Posterior vena cava (tissue), 2 donors: ENCODE measurements at places on chromosomes 7 and 10.

GRCh38 chr7:12635830-12636229, 51.6 kb upstream of the ARL4A start:
- no peak for DNase-seq

DNA sequence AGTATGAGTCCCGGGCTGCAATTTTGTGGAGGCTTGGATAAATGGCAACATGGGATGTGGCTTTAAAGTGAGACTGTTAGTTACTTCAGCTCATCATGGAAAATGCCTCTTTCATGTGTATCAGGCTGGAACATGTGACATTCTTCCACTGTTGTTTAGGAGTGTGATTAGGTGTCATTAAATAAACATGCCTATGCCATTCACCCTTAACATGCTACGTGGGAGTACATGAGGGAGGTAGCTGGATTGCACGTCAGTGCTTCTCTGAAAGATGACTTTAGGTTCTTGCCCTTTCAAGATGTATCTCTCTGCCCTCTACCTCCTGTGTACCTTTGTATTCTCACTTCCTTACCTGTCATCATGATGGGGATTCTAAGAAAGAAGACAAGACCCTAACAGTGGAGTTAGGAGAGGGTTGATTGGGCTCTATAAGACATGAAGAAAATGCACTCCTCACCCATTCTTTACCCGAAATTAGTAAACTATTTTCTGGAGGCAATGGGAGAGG, 8.9 kb downstream of the AKR1E2 start:
- DNase-seq = no peak

DNA sequence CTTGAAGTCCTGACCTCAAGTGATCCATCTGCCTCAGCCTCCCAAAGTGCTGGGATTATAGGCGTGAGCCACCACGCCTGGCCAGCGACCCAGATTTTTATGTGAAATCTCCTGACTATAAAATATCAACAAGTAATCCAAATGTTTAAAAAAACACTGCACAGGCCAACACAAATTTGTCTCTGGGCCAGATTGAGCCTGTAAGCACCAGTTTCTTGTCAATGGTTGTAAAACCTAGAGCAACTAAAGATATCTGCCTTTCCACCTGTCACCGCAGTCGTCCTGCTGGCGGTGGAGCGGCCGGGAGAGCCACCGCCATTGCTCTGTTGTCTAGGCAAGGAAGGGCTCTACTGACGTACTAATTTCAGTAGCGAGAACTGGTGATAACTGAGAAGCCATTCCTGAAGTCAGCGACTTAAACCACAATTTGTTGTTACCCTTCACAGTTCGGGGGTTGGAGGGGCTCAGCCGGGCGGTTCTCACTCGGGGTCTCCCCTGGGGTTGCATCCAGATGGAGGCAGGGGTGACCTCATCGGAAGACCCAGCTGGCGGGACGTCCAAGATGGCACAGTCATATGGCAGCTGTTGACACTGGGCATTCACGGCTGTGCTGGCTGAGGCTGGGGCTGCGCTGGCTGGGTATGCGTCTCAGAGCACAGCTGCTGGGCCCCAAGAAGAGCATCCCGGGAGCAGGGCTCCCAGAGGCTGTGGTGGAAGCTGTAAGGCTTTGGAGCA, 55.2 kb upstream of the PDGFA start:
- DNase-seq = no peak

GRCh38 chr7:120714945-120715344, 143.0 kb downstream of the TSPAN12 start:
- DNase-seq = no peak

DNA sequence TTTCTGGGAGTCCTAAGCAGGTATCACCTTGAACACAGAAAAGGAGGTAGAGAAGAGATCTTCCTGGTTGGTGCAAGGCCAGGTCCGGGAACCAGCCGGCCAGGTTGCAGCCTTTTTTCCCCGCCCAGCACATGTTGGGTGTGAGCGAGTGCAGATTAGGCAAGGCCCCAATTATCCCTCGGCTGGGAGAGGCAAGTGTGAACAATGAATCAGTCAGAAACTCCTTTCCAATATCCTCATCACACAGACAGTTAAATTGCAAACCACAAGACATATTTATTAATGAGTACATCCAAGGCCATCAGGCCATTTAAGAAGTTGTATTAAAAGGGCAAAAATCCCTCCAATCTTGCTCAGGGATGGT, 115.0 kb upstream of the AFAP1L2 start:
- DNase-seq = no peak

- no peak for DNase-seq
Measured at GRCh38 chr7:13603661-13604060, 385.8 kb downstream of the ETV1 start.

- no peak for DNase-seq
Measured at GRCh38 chr7:16668978-16669377, 23.0 kb downstream of the BZW2 start.

DNA sequence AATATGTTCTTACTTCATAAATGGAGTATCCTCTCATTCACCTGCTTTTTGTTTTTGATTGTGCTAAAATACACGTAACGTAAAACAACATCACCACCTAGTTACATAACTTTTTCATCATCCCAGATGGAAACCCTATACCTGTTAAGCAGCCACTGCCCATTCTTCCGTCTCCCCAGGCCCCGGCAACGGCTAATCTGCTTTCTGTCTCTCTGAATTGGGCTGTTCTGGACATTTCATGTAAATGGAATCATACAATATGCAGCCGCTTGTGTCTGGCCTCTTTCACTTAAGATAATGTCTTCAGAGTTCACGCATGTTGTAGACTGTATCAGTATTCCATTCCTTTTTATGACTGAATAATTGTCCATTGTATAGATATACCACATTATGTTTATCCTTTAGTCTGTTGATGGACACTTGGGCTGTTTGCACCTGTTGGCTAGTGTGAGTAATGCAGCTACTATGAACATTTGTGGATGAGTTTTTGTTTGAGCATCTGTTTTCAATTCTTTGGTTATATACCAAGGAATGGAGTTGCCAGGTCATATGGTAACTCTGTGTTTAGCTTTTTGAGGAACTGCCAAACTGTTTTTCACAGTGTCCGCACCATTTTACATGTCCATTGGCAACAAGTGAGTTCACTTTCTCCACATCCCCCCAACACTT, 14.1 kb upstream of the SUN1 start:
- peak; percentile 15 for DNase-seq

- no peak for DNase-seq
Measured at GRCh38 chr7:2128601-2129322, 104.0 kb downstream of the MAD1L1 start.

DNA sequence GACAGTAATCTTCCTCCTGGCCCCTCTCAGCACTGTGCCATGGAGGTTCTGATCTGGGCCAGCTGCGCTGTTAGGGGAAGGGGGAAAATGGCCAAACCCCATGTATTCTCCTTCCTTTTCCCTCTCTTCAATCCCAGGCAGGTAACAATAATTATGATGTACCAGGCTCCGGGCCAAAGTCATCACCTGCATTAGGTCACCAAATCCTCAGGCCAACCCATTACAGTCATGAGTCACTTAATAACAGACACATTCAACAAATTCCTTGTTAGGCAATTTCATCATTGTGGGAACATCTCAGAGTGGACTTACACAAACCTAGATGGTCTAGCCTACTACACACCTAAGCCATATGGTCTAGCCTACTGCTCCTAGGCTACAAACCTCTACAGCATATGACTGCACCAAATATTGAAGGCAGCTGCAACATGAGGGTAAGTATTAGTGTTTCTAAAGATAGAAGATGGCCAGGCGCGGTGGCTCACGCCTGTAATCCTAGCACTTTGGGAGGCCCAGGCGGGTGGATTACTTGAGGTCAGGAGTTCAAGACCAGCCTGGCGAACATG, 2.2 kb upstream of the HSPB1 start:
- DNase-seq = no peak

GRCh38 chr10:111247781-111248389, 171.1 kb downstream of the ADRA2A start:
- no peak for DNase-seq

GRCh38 chr10:97319671-97320479, 804 bp downstream of the FRAT1 start:
- peak; percentile 88 for DNase-seq

DNA sequence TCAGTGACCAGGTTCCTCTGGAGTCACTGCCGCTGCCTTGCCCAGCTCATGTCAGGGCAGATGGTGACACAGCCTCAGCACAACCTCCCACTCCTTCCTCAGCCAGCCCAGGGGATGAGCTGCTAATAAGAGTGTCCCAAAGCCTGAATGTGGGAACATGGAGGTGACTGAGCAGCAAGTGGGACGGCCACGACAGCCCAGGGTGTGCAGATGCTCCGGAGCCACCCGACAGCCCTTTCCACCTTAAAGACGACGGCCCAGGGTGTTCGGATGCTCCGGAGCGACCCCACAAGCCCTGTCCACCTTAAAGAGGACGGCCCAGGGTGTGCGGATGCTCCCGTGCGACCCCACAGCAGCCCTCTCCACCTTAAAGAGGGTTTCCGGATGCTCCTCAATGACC, 89.2 kb downstream of the DIP2C start:
- peak; percentile 77 for DNase-seq

GRCh38 chr10:120539076-120539475, 82.0 kb downstream of the PLPP4 start:
- no peak for DNase-seq

DNA sequence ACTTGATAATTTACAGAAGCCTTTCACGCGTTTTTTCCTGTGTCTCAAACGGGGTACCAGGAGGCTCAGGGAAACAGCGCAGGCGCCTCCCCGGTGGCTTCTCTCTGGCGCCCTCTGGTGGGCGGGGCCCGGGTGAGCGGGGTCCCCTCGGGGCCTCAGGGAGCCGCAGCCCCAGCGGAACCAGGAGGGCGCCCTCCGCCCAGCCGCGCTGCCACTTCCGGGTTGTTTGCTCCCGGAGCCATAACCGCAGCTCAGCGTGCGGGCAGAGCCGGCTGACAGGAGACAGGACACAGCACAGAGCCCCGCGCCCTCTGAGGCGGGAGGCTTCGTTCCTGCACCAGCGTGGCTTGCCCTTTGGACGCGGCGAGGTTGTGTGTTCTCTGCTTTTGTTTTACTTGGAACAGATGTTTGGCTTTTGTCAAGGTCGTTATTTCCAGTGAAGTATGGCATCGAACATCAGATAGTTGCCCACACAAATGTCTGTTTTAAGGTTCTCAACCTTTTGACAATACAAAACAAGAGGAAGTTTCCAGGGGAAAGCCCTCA, 6.9 kb upstream of the CYP2E1 start:
- DNase-seq = peak; percentile 94

- DNase-seq = no peak
Measured at GRCh38 chr7:105791926-105792325, 84.5 kb downstream of the ATXN7L1 start.

DNA sequence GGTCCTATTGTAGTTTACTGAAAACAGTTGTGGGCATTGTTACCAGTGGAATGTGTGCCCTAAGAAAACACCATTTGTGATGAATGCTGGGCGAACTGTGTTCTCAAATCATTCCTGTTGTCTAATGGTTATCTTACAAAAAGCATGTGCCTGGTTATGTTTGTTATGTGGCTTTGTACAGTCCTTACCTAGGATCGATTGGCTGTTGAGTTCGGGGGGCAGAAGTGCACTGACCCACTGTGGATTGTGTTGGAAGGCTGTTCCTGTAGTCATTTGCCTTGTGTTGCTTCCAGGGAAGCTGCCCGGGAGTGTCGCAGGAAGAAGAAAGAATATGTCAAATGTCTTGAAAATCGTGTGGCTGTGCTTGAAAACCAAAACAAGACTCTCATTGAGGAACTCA, 84.3 kb downstream of the CREM start:
- DNase-seq = no peak

GRCh38 chr10:110524179-110524858, 26.6 kb downstream of the DUSP5 start:
- no peak for DNase-seq

GRCh38 chr7:21999896-22000295, 54.2 kb upstream of the CDCA7L start:
- DNase-seq = no peak

- DNase-seq = peak; percentile 46
Measured at GRCh38 chr10:124281666-124282065, 137.1 kb downstream of the OAT start.

GRCh38 chr10:71753091-71753959, 20.0 kb downstream of the VSIR start:
- DNase-seq = no peak

DNA sequence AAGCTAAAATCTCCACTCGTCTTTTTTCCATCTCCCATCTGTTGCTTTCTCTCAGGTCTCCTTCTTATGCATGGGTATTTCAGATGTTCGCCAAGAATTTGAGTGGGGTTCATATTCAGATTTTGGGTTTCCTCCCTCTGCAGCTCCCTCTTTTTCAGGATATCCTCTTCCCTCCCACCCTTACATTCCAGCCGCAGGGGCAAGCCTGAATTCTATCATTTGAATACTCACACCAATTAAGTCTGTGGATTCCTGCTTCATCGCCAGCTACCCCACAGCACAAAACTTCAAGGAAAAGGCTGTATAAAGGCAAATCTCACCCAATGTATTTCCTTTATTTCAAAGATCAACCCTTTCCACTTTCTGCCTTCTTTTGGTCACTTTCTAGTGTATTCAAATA, 41.6 kb upstream of the FOXI2 start:
- DNase-seq = no peak
